ENCODE measurements at places on chromosomes 16 and 17. TPM values are rescaled to one million over a fixed set of nuclear protein-coding genes. Genes with fewer than 3 reads are reported as not detected.
A peak's percentile ranks its signal among the peaks of the same experiment; 100 is the strongest.

The OR1F1 gene
- not detected for polyA plus RNA-seq

DNA sequence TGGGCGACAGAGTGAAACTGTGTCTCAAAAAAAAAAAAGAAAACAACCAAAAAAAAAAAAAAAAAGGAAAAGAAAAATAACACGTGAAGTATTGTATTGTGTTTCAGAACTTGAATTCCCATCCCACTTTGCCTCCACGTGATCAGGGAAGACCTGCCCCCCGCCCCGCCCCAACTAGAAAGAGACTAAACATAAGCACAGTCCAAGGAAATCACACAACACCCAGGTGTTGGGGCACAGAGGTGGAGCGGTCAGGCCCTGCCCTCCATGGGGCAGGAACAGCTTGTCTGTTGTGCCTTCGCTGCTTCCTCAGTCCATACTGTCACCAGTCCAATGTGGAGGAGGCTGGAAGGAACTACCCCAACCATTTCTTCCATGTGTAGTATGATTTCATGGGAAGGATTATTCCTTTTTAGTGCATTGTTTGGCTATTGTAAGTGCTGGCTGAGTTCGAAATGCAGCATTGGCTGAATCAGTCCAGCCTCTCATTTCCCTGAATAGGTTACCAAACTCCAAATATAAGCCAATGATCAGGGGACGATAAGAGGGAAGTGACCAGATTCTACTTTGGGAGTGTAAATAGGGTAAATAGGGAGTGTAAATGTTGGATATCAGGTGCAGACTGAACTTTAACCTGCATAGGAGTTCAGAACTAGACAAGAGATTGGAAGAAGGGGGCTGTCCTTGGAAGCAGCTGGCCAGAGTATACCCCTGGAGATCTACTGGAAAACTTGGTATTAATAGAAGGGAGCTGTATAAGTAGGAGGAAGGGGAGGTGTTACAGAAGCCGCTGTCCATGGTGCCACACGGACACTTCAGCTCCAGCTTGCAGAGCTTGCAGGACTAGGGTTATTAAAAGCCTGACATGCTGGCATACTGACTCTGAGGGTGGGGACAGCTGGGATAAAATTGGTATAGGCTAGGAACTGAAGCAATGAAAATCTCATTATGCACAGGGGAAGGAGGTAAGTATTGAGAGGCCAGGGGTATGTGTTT is 50.7 kb downstream of the TANGO6 start:
- peak; percentile 49 for DNase-seq

GRCh38 chr17:49461580-49461979 is 33.5 kb upstream of the NGFR start:
- no peak for DNase-seq

The CCL1 gene
- not detected for polyA plus RNA-seq

DNA sequence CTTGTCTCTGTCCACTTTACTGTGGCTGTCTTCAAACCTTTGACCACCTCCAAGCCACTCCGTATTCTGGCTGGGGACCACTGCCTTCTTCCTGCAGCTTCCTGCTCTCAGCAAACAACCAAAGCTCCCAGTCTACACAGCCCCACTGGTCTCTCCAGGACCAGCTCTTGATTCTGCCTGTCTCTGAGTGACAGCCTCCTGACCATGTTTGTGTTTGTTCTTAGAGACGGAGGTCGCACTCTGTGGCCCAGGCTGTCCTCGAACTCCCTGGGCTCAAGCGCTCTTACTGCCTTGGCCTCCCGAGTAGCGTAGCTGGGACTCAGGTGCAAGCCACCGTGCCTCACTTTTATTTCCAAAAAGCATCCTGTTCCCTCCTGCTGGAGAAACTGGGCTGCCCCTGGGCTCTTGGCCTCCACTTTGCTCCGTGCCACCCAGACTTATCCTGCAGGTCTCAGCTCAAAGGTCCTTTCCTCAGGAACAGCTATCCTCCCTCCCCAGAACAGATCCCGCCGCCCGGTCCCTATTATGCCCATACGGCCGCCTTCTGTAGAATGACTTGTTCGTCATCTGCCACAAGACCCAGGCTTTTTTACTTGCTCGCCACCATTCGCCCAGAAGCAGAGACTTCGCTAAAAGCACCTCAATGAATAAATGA is 9.1 kb downstream of the MNT start:
- no peak for DNase-seq

The KRT28 gene
- polyA plus RNA-seq = not detected

The VAC14 gene
- 38.7 TPM for polyA plus RNA-seq

The MMP28 gene
- polyA plus RNA-seq = 3.0 TPM

The NDEL1 gene
- 24.7 TPM for polyA plus RNA-seq

- DNase-seq = no peak
These were observed 159.9 kb downstream of the TMEM114 start for GRCh38 chr16:8430401-8430800.

- DNase-seq = no peak
These were observed 67.4 kb downstream of the PIPOX start for GRCh38 chr17:29110372-29110757.

DNA sequence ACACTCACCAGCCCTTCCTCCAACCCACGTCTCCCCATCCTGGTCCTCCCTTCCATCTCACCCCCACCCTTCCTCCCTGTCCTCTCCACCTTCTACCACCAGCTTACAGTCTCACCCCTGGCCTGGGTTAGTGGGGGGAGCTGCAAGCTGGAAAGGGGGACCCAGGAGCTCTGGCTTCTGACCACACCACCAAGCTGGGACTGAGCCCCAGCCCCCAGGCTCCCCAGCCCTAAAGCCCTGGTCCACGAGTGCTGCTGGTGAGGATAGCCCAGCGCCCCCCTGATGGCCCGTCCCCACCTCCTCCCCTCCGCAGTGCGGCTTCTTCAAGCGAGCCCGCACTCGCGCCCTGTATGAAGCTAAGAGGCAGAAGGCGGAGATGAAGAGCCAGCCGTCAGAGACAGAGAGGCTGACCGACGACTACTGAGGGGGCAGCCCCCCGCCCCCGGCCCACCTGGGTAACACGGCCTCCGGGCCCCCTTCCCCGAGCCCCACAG is 7.2 kb upstream of the PDK2 start:
- DNase-seq = no peak

The KRTAP16-1 gene
- not detected for polyA plus RNA-seq

GRCh38 chr17:81513372-81513752 is 763 bp upstream of the ACTG1 start:
- DNase-seq = peak; percentile 85

- DNase-seq = no peak
These were observed 554.7 kb downstream of the RBFOX1 start for GRCh38 chr16:7887316-7887715.

The TMEM238L gene
- polyA plus RNA-seq = 6.0 TPM

The ST6GALNAC1 gene
- 77.2 TPM for polyA plus RNA-seq

All from small intestine (tissue), 16 donors.